ENCODE measurements at places on chromosomes 12 and 14.

- peak; percentile 53 for DNase-seq
Measured at GRCh38 chr14:62691647-62692489, 353.4 kb downstream of the KCNH5 start.

DNA sequence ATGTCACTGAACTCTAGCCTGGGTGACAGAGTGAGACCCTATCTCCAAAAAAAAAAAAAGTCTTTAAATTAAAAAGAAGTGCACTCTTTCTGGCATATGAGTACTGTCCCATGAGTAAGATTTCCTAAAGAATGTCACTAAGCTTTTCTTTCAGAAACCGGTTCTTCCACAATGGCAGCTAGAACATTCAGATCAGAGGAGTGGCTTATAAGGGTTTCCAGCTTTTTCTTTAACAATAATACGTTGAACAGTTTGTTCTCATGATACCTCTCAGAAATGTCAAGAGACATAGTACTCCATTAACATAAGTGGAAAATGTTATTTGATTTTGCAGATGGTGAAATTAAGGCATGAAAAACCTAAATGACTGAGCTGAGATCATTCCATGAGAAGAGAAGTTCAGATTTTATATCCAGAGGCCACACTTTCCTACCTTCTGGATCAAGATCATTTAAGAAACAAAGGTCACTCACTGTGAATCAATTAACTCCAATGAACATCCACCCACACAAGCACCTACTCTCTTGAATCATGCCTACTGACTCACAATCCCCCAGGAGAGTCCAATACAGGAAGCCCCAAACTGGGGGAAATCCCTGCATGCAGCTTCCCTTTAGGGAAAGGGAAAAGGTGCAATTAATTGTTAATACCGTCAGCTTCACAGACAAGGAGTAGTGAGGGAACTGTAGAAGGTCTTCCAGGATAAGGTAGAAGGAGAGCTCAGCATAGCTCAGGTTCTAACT, 86.9 kb downstream of the SPTSSA start:
- no peak for DNase-seq

DNA sequence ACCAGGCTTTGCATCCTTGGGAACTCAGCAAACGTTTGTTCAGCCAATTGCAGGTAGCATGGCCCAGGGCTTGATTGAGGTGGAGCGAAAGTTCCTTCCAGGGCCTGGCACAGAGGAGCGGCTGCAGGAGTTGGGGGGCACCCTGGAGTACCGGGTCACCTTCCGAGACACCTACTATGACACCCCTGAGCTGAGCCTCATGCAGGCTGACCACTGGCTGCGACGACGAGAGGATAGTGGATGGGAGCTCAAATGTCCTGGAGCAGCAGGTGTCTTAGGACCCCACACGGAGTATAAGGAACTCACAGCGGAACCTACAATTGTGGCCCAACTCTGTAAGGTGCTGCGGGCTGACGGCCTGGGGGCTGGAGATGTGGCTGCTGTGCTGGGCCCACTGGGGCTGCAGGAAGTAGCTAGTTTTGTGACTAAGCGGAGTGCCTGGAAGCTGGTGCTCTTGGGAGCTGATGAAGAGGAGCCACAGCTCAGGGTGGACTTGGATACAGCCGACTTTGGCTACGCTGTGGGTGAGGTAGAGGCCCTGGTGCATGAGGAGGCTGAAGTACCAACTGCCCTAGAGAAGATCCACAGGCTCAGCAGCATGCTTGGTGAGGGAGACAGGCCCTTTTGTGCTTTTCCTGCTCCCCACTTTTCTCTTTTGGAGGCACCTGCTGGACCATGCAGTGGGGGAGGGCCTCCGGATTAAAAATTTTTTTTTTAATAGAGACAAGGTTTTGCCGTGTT, 799 bp downstream of the THTPA start:
- DNase-seq = no peak

DNA sequence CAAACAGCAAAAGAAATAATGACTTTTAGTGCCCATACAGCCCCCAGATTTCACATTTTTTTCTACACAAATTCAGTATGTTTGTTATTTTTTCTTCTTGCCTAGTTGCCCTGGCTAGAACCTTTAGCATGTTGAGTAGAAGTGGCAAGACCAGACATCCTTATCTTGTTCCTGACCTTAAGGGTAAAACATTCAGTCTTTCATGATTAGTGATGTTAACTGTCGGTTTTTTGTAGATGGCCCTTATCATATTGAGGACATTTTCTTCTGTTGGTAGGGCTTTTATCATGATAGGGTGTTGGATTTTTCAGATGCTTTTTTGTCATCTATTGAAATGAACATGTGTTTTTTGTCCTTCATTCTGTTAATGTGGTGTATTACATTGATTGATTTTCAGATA, 17.1 kb downstream of the IRAK3 start:
- DNase-seq = no peak

DNA sequence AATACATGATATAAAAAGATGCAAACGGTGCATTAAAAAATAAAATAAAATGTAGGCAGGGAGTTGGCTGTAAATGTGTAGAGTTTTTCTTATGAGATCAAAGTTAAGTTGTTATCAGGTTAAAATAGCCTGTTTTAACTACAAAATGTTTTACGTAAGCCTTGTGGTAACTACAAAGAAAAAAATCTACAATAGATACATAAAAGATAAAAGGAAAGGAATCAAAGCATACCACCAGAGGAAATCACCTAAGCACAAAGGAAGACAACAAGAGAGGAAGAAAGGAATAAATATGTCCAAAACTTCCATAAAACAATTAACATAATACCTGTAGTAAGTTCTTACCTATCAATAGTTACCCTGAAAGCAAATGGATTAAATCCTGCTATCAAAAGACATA, 12.2 kb downstream of the NELL2 start:
- DNase-seq = no peak

DNA sequence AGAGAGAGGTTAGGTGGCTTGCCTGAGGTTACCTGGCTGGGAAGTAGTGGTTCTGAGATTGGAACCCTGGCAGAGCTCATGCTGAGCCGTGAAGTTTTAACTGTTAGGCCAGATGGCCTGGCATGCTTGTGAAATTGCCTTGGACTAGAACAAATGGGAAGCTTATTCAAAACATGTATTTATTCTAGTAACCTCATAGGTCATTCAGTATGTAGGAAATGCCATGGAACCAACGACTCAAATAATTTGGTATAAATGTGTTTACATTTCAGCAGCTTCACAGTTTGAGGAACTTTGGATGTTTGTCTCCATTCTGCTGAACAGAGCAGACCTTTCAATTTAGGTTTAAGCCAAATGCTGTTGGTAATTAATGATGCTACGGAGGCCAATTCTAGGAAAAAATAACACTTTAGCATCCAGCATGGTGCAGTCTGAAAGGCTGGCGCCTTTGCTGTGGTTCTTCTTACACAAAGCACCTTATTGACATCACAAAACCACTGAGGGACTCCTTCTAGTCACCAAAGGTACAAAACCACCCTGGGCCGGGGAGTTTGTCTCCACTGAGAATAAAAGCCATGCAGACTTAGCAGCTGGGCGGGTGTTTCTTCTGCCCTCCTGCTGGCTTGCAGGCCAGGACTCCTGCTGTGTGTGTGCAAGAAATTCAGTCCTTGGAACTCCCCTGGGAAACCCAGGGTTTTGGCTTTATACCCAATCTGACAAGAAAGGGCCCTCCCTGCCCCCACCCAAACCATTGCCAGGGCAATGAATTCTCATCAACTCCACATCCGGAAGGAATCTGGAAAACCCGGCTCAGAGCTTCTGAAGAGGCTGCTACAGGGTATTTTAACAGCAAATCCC, 64.2 kb downstream of the ELK3 start:
- no peak for DNase-seq

DNA sequence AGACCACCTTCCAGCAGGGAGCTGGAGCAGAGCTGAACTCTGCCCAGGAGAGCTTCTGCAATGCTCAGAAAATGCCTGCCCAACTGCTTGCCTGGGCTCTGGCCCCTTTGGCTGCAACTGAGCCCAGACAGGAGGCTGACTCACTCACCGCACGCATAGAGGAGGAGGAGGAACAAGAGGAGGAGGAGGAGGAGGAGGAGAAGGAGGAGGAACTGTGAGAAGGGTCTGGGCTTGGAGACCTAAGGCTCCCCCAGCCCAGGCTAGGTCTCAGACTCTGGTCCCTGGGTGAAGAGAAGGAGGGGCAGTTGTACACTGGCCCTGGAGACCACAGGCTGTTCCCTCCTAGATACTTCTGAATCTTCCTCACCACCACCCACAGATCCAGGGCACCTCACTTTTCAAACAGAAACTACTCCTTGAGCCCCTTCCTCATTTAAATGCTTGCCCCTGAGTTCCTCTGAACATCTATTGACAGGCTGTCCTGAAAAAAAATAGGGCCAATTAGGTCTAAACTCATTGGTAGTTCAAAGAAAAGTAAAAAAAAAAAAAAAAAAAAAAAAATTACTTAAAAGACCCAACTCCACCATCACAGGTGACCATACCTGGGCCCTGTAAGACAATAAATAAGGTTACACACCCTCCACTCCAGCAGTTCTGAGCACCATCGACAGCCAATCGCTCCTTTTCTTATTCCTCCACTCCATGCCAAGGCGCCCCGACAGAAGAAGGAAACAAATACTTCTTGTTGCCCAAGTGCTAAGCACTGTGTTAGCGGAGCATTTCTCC, 674 bp downstream of the VDR start:
- no peak for DNase-seq

- DNase-seq = no peak
Measured at GRCh38 chr14:36513451-36514277, 6.4 kb downstream of the NKX2-1 start.

GRCh38 chr12:109597795-109598427, 24.3 kb downstream of the MVK start:
- DNase-seq = peak; percentile 70

GRCh38 chr12:46470036-46470627, 97.6 kb upstream of the SLC38A2 start:
- no peak for DNase-seq

- DNase-seq = no peak
Measured at GRCh38 chr12:118650586-118650960, 274.2 kb downstream of the SUDS3 start.

DNA sequence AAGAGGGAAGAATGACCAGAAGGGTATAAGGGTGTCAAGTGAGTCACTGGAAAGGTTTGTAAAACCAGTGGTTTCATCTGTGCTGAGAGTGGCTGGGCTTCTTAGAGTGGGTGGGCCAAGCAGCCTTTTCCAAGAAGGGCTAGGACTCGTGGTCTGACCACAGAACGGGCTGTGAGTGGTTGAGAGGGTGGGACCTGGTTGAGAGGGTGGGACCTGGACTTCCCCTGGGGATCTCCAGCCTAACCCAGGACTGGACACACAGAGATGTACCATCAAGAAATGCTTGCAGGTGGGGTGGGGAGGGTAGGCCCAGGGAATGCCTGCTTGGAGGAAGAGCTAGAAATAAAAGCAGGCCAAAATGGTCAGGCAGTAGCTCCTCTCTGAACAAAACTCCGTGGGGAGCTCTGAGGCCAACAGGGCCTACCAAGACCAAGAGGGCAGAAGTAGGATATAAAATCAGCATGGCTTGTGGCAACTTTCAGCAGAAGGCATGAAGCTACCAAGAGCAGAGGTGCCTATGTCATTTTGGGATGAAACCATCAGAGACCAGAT, 140.5 kb downstream of the FOXN3 start:
- no peak for DNase-seq

GRCh38 chr14:69289811-69290520, 30.0 kb downstream of the GALNT16 start:
- no peak for DNase-seq

DNA sequence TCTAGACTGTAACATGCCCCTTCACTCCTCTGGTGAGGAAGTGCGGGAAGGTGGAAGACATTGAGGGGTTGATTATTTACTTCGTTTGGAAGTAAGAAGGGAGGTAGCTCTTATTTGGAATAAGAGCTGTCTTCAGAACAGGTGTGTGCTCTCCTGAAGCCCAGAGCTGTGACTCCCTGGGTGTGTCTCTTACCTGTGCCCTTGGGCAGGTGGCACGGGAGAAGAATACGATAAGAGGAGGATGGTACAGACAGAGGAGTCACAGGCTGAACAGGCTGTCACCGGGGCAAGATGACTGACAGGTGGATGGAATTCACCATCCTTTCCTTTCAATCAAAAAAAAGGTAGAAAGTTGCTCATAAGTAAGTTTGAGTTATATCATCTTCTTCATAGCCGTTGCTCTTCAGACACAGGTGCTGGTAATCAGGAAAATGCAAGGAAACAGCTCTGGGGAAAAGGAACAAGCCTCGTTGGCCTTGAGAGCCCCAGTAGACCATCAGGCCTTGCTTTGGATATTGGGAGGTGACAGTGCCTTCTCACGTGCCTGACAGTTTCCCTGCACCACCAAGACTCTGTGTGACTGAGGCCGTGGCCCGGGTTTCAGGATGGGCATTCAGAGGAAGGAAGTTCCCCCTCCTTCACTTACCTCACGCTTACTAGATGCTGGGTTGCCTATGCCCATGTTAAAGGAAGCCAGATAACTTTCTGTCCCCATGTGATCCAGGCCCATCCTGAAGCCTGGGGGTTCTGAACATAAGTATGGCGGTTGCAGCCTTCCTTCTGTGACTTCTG, 120.4 kb downstream of the ETV6 start:
- no peak for DNase-seq

GRCh38 chr14:104383088-104383995, 196.2 kb upstream of the C14orf180 start:
- DNase-seq = no peak

- peak; percentile 5 for DNase-seq
Measured at GRCh38 chr12:77940011-77940423, 109.3 kb downstream of the NAV3 start.

DNA sequence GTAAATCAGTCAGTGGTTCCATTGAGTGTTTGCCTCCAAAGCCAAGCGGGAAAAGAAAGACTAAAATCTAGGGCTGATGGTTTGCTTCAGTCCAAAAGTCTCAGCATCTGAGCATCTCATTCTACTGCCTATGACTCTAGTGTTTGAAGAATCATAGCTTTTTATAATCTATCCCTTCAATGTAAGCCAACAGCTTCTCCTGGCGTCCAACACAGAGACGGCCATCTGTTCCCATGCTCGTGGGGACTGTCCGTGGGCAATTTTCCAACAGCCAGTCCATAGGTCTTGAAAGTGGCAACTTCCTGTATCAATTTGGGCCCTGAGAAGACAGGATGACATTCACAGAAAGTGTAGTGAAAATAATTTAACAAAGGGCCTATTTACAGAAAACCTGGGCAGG, 544.4 kb upstream of the TMEM132C start:
- no peak for DNase-seq

DNA sequence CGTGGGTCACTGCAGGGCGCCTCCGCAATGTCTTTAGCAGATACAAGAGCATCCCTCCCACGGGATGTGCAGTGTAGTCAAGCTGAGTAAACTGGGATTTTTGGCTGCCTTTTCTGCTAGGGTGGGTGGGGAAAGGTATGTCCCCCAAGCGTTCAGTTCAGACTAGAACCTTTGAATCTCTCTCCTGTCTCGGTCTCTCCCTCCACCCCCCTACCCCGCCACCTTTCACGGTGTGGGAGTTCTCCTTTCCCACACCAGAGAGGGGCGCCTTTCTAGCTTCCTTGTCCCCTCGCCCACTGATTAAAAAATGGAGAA, 525 bp upstream of the FAR2 start:
- DNase-seq = no peak

All from T1000 (cell line).